Hematopoietic multipotent progenitor cell treated with erythropoietin and hydrocortisone succinate and interleukin-3 and kit ligand, for 17 days (in vitro differentiated cells): ENCODE measurements at places on chromosomes 4 and X.

DNA sequence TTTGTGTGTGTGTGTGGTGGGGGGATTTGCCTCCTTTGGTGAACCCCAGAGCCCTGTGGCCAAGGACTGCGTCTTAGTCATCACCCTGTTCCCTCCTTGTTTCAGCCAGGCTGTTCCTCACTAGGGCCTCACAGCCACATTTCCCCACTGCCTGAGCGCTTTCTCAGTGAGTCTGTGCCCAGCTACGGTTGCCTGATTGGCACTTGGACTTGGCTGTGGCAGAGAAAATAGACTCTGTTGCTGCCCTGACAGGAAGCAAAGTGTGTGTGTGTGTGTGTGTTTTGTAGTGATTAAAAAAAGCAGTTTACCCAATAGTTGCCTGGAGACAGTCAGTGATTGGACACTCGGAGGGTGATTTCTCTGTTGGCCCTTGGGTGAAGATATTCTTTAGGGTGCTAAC lies 113.0 kb downstream of the UCHL1 start:
- DNase-seq: no peak

DNA sequence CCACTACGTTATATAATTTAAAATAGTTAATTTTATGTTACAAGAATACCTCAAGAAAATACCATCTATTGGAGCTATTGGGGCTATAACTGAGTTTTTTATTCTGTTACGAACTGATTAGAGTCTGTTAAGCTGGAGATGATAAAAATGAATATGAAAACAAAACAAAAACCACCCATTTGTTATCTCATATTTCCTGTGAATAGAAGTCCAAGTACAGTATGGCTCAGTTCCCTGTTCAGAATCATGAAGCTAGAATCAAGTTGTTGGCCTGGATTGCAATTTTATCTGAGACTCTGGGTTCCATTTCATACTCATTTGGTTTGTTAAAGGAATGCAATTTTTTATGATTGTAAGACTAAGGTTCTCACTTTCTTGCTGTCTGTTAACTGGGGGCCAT lies 319.1 kb upstream of the PCDH18 start:
- DNase-seq: no peak

- DNase-seq: no peak
These were observed 4.4 kb upstream of the FAT1 start for GRCh38 chr4:186727977-186728519.

DNA sequence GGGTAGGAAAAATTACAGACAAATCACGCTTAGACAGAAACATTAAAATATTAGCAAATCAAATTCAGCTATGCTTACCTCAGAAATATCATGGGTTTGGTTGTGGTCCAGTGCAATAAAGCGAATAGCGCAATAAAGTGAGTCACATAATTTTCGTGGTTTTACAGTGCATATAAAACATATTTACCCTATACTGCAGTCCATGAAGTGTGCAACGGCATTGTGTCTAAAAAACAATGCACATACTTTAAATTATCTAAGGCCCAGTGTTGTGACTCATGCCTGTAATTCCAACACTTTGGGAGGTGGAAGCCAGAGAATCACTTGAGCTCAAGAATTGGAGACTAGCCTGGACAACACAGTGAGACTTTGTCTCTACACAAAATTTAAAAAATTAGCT lies 195.7 kb upstream of the IL1RAPL1 start:
- DNase-seq: no peak

- DNase-seq: no peak
These were observed 426.4 kb upstream of the RPS6KA3 start for GRCh38 chrX:20693078-20693477.

- no peak for DNase-seq
These were observed 96.4 kb upstream of the C1GALT1C1 start for GRCh38 chrX:120726294-120726693.

DNA sequence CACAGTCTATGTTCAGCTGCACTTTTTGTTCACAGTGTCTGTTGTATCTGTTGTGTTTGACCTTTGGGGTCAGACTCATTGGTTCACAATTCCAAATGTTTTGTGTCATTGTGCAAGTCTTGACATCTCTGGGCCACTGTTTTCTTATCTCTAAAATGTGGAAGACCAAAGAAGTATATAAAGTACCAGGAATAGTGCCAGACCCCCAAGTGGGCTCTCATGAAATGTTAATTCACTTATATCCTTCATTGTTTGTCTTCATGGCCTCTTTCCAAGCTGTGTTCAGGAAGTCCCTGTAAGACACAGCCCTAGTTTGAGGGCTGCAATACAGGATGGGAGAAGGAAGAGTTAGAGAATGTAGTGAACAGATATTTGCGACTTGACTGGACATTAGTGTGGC lies 468.3 kb upstream of the BOD1L1 start:
- no peak for DNase-seq

GRCh38 chr4:86334020-86334750 lies 25.7 kb downstream of the MAPK10 start:
- DNase-seq: no peak

DNA sequence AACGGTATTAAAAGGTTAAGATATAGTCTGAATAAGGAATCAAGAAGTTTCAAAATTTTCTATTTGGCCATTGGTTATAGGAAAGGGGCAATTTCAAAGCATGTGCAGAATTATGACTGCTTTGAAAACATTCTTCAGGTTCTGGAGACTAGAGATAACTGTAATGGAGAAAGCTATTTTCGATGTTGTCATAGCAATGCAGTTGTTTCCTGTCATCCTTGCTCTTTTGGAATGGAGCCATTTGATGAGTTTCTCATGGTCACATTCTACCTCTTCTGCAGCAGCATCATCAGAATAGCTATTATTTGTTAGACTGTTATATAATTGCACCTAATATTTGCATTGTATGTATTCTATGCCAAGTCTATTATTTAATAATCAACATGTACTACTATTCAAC lies 368.2 kb upstream of the NR3C2 start:
- no peak for DNase-seq

DNA sequence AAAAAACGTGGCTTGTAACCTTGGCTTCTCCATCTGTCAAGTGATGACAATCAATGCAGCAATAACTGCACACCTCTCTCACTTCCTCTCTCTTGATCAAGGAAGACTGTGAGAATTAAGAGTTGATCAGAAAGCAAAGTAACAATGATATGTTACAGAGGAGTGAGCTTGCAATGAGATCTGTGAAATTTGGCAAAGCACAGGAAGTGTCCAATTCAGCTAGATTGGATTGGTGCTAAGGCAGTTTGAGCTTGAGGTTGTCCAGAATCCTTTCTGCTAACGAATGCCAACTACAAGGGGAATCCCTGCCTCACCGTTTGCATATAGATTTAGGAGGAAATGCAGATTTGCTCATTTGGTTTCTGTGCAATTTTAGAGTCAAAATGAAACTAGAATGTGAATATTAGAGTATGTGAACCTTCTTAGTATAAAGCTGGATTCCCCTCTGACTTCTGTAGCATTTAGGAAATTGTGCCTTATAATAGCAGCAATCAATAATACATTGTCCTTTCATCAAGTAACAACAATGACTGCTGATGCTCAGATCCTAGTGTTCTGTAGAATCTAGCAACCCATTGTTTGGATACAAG lies 346.4 kb downstream of the PTTG2 start:
- DNase-seq: no peak

DNA sequence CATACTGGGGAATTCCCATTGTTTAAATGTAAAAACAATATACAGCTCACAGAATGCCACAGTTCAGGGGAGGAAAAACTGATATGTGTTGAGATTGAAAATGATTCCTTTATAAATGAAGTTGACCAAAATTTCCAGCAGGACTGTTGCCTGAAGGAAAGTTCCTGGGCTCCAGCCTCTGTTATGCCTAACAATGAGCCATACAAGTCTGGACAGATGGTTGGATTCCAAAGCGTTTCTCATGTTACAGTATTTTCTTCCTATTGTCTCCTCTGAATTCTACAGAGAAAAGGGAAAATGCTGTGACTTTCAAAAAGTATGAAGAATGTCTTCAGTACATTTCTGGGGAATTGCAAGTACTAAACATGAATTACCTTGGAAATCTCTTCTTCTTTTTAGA lies 73.3 kb downstream of the ALPK1 start:
- DNase-seq: no peak

DNA sequence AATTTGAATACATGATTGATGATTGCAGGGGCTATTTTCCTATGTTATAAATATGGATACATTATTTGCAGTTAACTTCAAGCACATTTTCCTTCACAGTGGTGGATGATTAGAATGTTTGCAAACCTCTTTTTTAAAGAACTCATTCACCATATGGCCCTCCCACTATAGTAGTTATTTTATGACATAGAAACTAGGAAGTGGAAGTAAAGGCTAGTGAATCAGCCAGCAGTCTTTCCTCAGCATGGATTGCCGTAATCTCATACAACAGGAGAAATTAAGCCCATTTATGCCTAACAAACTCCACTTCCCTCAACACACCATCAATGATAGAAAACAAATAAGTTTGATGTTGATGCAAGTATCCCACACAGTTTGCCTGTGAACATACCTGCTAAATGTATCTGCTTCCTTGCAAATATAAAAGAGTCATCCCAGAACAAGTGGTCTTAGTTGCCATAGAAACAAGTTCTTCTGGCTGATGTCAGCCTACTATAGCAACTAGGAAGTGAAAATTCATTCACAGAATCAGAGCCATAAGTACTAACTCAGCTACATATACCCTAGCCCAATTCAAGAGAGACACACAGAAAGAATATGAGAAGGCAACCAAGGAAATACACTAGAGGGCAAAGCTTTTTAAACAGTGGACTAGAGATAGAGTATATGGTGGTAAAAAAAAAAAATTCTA lies 100.9 kb upstream of the RADX start:
- DNase-seq: no peak

- DNase-seq: no peak
These were observed 47.2 kb downstream of the DMP1 start for GRCh38 chr4:87697272-87697671.

- DNase-seq: no peak
These were observed 7.9 kb downstream of the MAGEB18 start for GRCh38 chrX:26146024-26146423.

- peak; percentile 56 for DNase-seq
These were observed 30.7 kb upstream of the SMARCA5 start for GRCh38 chr4:143482840-143483239.

DNA sequence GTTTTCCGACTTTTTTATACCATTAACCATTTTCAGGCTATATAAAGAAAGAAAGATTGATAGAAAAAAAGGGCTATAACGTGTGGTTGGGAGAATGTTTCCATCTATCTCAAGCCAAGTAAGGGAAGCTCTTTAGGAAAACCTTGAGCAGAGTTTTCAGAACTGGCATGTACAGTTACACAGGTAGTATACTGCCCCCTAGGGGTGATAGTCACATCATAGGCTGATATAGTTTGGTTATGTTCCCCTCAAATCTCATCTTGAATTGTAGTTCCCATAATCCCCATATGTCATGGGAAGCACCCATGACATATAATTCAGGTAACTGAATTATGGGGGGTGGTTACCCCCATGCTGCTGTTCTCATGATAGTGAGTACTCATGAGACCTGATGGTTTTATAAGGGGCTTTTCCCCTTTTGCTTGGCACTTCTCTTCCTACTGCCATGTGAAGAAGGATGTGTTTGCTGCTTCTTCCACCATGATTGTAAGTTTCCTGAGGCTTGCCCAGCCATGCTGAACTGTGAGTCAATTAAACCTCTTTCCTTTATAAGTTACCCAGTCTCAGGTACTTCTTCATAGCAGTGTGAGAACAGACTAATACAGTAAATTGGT lies 186.8 kb downstream of the TMA16 start:
- DNase-seq: peak; percentile 55

DNA sequence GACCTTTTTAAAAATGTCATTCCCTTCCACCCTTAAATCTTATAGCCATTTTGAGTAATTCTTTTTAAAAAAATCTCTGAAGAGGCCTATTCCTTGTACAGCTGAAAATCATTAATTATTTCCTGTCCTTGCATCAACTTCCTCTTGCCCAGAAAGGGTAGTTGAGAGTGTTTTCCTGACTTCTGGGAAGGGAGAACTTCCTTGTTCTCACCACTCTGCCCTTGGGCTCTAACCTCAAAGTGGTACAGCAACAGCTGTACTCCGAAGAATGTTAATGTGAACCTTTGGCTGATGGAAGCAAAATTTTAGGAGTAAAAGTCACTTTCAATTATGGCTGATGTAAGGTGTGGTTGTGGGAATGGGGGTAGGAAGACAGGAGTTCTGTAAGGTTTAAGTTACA lies 15.1 kb upstream of the FABP2 start:
- DNase-seq: no peak

GRCh38 chr4:153421941-153422340 lies 44.2 kb upstream of the TMEM131L start:
- DNase-seq: no peak

DNA sequence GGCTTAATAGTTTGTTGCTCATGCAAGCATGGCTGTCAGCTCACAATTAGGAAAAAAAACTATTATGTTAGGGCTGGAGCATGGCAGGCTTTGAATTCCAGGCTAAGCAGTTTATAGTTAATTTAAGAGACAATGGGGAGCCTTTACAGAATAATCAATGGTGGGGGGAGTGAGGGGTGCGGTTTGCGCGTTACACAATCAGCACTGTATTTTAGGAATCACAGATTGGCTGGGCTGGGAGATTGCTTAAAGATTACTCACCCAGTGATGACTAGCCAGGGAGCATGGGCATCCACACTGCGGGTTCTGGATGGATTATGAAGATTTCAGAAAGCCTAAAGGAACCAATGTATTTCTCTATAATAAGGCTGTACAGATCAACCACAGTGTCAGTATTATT lies 186.6 kb downstream of the SOX3 start:
- DNase-seq: no peak

GRCh38 chr4:171676555-171677215 lies 136.5 kb upstream of the GALNTL6 start:
- no peak for DNase-seq

GRCh38 chr4:166827629-166828028 lies 406.7 kb downstream of the SPOCK3 start:
- DNase-seq: no peak

GRCh38 chr4:6239968-6240367 lies 29.7 kb upstream of the WFS1 start:
- DNase-seq: no peak

- no peak for DNase-seq
These were observed 90.9 kb upstream of the BANK1 start for GRCh38 chr4:101699441-101700124.

DNA sequence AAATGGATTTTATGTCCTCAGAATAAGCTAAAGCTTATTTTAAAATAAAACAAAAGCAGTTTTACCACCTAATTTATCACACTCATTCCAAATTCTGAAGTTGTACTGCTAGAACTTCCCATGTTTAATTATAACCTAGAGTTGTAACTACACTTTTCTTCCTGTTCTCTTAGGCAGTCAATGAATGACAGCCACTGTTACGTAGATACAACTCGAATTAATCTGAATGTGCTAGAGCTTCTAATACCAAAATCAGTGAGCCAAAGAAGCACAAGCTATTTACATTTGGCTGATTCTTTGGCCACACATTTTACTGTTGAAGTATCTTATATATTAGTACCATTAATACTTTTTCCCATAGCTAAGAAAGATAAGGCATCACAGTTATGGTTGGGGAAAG lies 99.0 kb upstream of the FTHL17 start:
- no peak for DNase-seq
